ENCODE measurements at places on chromosomes 2 and 18.

DNA sequence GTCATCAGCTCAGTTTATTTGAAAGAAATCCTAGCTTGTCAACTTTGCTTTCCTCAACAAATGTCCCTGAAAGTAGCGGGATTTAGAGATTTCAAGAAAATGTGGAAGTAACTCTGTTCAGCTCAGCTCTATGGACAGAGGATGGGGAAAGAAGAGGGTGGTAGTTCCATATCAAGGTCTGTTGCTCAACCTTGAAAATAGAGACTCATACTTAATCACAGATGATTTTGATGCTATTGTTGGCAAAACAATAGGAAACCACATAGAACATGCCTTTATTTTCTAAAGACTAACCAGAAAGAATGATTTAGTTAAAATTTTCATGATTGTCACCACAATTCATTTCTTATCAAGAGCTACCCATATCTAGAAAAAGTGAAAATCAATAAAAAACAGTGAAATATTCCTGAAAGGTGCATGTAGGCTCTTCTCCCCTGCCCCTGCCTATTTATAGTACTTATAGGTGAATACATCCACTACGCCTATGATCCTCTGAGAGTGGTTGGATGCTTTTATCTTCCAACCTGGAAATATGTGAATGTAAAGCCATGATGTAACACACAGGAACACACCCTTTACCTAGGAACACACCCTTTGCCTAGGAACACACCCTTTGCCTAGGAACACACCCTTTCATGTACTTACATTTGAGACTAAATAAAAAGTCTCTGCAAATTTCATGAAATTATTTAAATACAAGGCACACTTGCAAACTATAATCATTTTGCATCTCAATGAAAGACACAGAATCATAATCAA, 65.8 kb downstream of the ETAA1 start:
- DNase-seq = no peak

DNA sequence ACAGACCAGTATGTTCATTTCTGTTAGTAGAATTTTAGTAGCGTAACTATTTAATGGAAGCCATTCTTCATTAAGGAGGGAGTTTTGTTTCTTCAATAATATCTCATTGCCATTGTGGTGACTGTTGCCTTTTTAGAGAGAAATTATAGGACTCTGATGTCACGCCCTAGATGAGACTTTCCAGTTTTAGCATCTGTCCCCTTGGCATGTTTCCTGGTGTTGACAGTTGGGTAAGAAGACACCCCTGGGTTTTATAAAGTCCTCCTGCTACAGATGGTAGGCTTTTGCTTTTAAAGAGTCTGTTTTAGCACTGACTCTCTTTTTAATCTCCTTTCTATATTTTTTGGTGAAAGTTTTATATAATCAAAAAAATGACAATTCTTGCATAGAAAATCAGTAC, 41.9 kb downstream of the KCNJ3 start:
- no peak for DNase-seq

- no peak for DNase-seq
Measured at GRCh38 chr2:100879296-100879695, 59.4 kb downstream of the NPAS2 start.

DNA sequence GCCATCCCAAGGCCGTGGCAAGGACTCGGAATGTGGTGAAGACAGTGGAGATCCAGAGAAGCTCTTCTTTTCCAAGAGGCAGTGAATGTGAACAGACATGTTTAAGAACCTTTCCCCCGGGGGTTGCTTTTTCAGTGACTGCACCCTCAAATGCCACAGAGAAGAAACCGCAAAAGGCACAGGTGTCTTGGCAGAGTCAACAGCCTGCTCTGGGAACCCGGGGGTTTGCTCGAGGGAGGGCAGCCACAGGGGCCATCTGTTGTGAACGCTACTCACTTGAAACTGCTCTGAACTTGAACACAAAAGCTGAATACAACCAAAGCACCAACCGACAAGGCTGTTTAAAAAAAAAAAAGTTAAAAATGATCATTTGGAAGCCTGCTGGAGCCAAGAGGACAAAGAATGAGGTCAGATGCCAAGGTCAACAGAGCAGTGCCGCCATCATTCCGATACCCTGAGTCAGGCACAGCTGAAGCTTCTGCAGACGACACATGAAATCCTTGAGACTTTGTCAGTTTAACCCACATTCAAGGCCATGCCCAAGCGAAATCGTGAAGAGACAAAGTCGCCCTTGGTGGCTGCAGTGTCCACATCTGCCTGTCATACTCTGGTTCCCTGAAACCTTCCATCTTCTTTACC, 47.4 kb downstream of the PSMG2 start:
- no peak for DNase-seq

- no peak for DNase-seq
Measured at GRCh38 chr2:66237803-66238379, 197.0 kb upstream of the MEIS1 start.

DNA sequence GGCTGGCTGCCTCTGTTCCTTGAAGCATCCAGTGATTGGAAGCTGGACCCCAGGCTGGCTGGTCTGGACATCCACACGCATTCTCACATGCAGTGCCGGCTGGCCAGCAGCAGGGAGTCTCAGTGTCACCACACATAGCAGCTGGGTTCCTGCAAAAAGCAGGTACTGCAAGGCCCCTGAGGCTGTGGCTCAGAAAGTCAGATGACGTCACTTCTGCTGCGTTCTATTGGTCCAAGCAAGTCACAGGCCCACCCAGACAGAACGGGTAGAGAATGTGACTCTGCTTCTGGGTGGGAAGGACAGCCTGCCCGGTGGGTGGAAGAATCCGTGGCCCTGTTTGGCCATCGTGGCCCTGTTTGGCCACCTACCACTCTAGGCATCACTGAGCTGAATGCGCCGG, 51.3 kb upstream of the SPP2 start:
- DNase-seq = no peak

GRCh38 chr2:231590614-231591013, 2.0 kb upstream of the TEX44 start:
- DNase-seq = no peak

DNA sequence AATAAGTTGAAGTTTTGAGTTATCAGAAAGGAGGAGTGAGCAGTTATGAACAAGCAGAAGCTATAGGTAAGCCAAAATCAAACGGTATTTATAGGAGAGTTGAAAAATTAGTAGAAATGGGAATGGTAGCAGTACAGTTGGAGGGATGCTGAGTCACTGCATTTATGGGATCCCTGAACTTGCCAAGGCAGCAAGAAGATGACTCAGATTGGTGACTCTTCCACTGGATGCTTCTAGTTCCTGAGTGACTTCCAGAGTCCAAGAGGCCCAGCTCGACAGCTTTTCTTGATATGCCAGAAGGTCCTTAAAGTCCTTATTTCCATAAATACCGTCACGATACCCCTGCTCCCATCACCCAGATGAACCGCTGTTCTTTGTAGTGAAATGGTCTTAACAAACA, 31.1 kb upstream of the ACTR3 start:
- no peak for DNase-seq

DNA sequence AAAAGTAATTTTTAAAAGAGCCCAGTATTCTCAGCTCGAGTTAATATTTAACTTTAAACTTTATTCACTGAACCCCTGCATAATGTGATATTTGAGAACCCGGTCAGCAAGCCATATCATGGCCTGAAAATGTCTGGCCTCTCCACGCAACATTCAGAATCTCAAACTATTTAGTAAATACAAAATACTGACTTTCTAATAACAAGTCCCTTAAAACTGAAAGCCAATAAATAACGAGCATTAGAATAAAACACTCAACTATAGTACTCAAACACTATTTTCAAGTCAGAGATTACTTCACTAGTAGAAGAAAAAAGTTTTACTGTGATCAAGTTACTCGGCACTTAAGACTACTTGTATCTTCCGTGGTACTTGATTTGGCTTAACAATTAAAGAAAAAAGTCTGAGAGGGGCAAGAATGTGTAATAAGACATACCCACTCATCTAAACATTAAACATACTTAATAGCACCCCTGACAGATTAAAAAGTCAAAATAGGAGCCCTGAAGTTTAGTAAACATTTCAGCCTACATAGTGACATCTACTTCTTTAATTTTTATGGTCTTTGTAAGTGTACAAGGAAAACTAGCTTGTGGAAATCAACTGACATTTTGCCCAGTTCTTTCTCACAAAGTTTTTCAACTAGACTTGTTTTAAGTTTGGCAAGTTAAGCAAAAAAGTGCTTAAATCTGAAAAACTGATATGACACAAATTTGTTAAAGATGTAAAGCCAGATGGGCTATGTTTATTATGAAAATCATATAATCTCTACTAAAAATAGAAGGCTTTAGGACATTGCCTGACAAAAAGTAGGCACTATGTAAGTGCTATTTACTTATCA, 38.2 kb downstream of the RTN4 start:
- no peak for DNase-seq

GRCh38 chr2:128362176-128362888, 43.7 kb upstream of the HS6ST1 start:
- no peak for DNase-seq

DNA sequence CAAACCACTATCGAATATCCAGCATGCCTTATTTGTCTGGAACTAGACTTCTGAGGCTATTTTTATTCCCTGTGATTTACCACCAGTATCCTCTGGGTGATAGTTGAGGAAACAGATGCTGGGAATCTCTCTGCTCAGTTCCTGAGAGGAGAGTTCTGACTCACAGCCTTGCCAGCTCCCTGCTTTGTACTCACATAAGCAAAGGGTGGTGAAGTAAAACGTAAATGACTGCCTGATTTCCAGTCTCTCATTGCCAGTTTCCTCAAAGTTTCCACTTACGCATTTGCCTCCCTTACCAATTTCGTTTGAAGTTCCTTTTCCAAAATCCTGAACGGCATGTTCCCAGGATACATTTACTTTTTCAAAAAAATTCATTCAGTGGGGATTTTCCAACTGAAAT, 69.2 kb upstream of the HNRNPA3 start:
- DNase-seq = no peak

GRCh38 chr18:26734760-26735159, 130.7 kb downstream of the AQP4 start:
- no peak for DNase-seq

- no peak for DNase-seq
Measured at GRCh38 chr2:57180042-57180567, 866.5 kb upstream of the VRK2 start.

DNA sequence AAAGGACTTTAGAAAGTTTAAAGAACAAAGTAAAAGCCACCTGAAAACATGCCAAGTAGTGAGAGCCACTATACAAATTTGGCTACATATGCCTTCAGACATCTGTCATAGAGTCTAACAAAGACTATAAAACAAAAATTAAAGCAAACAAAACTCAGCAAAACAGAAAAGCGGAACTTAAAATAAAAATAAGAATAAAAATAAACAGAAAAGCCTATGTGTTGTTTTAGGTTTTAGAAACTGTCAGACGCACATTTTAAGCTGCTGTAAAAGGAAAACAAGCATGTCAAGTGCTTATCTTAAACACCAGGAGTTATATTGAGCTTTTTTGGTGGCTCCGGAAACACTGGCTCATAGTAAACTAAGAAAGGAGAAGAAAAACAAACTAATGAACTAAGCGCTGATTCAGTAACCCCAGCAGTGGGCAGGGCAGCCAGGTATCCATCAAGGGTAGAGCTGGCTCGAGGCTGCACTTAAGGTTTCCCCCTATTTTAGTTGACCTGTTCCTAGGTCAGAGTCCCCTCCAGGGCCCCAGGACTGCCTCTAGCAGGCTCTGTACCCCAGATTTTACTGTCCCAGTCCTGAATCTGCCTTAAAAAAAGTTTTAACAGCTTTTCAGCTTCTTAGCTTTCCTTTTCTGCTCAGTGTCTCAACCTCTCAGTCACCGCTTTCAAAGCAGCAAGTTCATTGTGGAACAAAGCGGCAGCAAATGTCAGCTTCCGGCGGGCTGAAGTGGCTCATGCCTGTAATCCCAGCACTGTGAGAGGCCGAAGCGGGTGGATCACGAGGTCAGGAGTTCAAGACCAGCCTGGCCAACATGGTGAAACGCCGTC, 15.4 kb upstream of the RMC1 start:
- no peak for DNase-seq

DNA sequence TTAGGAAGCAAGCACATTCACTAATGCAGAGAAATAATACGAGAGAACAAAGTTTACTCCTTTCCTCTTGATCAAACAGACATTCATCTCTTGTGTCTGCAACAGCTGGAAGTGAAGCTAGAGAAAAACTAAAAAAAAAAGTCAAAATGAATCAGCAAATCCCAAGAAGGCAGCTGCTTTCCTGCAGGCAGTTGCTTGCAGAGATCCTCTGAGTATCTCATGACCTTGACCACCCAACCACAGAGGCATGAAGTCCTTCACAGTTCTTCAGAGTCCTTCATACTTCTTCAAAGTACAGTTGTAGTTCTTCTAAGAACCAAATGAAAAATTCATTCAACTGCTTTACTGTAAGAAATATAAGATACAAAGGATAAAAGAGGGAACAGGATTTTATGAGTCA, 97.2 kb upstream of the ACVR1C start:
- DNase-seq = no peak

DNA sequence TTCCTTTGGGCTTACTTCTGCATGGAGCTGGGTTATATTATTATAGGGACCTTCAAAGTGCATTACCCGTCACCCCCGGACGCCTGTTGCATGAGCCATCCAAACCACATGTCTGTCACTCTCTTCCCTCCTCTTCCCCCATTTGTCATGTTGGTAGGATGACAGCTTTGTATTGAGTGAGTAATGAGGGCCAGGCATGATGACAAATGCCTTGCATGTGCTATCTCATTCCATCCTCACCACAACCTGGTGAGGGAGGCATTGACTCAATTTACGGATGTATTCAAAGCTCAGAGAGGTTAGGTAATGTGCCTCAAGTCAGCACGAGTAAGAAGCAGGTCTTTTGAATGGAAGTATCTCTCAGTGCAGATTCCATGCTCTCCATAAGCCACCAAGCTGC, 510.5 kb upstream of the TNP1 start:
- no peak for DNase-seq

DNA sequence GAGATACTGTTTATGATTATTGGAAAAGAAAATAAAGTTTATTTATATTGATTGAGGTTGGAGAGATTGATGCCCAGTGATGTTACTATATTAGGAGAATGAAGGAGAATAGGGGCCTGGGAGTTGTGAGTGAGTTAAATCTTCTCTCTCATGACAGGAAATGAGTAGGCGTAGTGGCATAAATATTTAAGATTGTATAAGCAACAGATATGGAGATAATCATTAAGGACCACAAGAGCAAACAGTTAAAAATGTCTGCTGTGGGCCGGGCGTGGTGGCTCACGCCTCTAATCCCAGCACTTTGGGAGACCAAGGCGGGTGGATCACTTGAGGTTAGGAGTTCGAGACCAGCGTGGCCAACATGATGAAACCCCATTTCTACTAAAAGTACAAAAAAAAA, 62.7 kb downstream of the PTRHD1 start:
- DNase-seq = no peak

DNA sequence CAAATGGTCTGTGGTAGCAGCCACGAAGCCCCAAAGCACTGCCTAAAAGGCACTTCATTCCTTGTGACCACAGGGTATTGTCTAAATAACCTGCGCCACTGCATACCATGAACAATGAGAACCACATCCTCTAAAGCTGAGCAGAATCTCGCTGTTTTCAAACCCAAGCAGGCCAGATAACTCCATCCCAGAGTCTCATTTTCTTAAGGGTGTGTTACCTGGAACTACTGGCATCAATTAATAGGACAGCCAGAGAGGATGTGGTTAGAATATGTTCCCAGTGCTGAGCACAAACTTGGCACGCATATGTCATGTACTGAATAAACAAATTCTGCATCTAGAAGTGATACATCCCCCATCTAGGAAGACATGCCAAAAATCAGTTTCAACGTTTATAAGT, 13.0 kb downstream of the VPS4B start:
- no peak for DNase-seq
